ENCODE measurements at places on chromosomes 4 and X.

DNA sequence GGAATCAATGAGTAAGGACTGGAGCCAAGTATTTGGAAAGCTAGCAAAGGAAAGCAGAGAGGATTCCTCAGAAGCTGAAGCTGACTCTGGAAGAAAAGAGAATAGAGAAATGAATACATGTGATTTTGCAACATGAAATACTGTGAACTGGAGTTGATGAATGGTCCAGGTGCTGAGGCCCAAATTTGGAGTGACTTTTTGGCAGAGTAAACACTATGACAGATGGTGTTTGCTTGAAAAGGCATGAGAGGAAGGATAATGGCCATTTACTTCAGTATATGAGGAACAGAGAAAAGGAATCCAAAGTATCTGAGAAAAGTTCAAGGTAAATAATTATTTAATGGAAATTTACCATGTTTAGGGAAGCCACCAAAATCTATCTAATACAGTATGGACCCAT lies 236.7 kb downstream of the SLITRK2 start:
- no peak for DNase-seq

GRCh38 chr4:120769227-120769626 lies 153.3 kb downstream of the PRDM5 start:
- DNase-seq: no peak

DNA sequence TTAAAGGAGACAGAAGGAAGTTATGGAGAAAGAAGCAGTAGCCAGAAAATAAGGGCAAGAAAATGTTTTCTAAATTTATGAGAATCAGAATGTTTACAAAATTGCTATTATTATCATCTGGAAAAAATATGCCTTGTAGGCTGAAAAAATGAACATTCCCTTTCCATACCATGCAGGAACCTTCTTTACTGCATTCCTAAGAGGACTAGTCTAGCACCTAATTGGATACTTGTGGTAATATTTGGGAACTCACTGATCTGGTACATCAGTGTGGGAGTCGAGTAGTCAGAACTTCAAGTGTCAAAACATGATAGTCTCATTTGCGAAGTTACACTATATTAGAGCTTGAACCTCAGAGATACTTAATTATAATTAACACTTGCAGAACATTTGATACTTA lies 51.9 kb downstream of the TET2 start:
- DNase-seq: no peak

GRCh38 chr4:42709392-42710065 lies 52.6 kb upstream of the ATP8A1 start:
- no peak for DNase-seq

GRCh38 chrX:39149761-39150160 lies 348.5 kb downstream of the MID1IP1 start:
- peak; percentile 49 for DNase-seq

All from K562 (cell line).